NCI-H1436 treated with DMSO at 0.1 percent for 48 hours (cell line): ENCODE measurements at places on chromosomes 3 and 15.

DNA sequence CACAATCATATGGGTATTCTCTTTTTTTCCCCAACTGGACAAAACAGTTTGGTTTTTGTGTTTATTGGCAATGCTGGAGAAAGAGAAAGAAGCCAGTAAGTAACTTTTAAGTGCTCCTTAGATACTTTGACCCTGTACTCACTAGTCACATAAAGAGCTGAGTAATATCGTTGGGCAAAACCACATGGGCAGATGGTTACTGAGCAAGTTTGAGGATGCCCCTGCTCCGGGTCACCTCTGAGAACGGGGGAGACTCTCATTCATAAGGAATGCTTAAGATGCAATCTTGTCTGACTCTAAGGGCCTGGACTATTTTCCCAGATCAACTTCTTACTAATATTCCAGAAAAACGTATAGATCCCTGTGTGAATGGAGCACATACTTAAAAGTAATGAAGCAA is 106.4 kb upstream of the SLC2A2 start:
- DNase-seq = no peak

DNA sequence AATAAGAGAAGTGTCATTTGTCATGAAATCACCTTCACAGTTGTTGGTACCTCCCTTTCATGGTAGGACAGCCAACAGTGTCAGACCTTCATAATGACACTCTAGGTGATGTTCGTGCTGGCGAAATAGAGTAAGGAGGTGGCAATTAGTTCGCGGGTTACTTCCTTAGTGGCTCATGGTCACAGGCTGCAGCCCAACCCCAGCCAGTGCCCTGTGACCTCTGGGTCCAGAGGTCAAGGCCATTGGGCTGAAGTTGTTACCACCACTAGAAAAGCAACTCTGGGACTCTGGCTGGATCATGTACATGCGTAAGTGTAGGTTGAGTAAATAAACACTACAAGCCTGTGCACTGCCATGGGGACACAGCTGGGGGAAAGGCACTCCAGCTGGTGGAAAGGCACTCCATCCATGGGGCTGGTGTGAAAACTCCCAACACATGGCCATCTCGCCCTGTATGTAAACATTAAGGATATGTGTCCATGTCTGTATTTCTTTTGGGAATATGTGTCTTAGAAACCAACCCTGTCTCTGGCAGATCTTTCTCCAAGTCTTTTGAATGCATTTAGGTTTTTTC is 106.7 kb downstream of the RYK start:
- no peak for DNase-seq

DNA sequence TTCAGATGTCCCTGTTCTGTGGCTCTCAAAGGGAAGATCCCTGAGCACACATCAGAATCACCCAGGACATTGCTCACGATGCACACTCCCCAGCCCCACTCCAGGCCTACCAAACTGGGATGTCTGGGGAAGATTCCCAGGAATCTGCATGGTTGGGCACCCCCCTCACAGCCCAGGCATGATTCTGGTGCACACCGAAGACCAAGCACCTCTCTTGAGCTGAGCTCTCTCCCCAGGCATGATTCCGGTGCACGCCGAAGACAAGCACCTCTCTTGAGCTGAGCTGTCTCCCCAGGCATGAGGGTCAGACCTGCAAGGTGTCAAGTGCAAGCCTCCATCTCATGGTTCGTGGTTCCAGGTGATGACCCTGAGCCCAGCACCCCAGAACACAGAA is 112.2 kb upstream of the MEF2A start:
- no peak for DNase-seq

DNA sequence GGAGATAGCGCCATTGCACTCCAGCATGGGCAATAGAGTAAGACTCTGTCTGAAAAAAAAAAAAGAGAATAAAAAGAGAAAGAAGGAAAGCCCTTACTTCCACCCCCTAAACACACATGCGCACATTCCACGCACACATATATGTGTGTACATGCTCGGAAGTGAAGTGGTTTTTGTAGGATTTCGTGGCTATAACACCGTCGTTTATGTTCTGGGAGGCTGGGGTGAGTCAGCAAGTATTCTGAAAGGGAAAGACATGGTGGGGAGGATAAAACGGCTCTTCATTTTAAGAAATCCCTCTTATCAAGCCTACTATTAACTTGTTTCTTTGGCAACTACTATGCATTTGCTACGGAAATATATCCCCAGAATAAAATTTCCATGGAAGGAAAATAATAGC is 422.8 kb upstream of the TBL1XR1 start:
- DNase-seq = no peak

DNA sequence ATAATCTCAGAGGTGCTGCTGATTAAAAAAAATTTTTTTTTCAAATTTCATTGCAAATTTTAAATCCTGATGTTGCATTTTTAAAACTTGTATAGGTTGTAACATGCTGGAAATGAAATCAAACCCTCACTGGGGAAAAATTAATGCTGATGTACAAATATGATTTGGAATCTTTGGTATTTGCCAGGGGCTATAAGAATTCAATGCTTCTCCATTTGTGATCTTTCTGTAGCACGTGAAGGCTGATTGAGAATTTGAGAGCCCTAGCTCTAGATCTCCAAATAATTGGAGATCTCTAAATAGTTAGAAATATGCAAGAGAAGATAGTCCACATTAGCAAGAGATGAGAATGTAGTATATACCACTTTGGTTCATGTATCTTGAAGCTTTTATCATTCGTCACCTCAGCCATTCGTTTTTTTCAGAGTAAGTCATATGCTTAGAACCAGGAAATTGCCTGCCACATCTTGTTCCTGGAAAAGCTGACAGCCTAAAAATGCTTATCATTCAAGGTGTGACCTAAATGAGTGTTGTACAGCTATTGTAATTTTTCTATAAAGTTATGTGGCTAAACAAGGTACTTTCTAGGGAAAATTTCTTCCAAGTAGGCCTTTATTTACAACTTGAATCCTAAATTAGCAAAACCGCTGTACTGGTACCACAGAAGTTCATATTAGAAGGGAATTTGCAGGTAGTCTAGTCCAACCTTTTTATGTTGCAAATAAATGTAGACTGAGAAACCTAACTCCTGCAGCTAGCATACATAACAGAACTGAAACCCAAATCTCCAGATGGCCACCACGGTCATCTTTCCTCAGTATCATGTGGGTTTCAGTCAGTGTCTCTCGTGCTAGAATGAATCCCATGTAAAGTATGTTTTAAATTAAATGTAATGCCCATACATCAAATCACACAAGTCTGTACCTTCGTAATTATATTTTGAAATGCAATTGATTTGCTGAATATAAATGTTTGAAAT is 48.5 kb downstream of the FNDC3B start:
- DNase-seq = no peak

DNA sequence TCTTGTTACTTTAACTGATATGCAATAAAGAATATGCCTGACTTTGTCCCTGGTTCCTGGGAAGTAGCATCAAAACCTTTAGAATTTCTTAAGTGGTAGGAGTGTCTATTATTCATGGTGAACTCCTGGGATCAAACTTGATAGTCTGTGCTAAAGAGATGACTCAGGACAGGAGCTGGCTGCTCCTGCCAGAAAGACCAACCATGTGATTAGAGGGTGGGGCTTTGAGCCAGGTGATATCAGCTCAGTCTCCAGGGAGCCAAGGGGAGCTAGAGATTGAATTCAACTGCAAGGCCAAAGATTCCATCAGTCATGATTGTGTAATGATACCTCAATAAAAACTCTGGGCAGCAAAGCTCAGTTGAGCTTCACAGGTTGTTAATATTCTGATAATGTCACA is 20.6 kb upstream of the TMC3 start:
- DNase-seq = no peak

- DNase-seq = no peak
Measured at GRCh38 chr3:22691407-22691806, 511.7 kb upstream of the UBE2E2 start.

- DNase-seq = no peak
Measured at GRCh38 chr3:172126741-172127140, 87.4 kb downstream of the FNDC3B start.

- no peak for DNase-seq
Measured at GRCh38 chr15:68311859-68312557, 34.5 kb downstream of the FEM1B start.

GRCh38 chr3:101637451-101637850 is 39.5 kb downstream of the ZBTB11 start:
- no peak for DNase-seq

DNA sequence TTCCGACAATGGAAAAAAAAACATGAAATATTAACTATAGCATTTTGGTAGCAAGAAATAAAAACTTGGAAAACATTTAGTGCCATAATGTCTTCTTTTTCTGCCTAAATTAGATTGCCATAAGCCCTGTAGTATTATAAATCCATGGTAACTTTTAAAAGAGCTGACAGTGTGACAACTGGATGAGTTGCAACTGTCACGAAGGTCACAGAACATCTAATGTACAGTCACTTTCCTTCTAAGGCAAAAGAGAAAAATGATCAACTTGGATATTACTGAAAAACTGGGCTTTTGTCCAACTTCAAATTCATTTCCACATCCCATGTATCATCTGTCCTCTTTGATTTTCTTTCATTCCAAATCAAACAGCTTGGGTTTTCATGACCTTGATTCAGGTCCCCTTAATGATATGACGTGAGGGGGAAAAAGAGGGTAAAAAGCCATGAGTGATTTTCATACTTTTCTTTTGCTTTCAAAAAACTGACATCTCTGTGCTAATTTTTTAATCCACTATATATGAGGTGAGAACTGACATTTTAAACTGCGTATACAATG is 602 bp downstream of the CPB1 start:
- DNase-seq = no peak

DNA sequence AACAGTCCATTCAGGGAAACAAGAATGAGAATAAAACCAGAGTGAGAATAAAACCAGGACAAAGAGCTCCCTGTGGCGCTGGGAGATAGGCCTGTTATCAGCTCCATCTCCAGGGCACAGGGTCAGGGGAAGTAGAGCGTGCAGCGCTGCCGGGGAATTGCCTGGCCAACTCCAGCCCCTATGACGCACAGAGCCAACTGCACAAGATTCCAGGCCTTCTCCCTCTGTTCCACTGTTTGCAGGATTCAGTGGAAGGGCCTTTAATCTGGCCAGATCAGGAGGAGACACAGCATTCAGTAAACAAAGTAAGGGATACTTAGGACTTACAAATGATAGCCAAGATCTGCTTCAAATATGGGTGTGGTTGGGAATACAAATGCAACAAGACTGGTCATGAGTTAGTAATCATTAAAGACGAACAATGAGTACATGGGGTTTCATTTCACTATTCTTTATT is 49.4 kb downstream of the ITGB5 start:
- no peak for DNase-seq

DNA sequence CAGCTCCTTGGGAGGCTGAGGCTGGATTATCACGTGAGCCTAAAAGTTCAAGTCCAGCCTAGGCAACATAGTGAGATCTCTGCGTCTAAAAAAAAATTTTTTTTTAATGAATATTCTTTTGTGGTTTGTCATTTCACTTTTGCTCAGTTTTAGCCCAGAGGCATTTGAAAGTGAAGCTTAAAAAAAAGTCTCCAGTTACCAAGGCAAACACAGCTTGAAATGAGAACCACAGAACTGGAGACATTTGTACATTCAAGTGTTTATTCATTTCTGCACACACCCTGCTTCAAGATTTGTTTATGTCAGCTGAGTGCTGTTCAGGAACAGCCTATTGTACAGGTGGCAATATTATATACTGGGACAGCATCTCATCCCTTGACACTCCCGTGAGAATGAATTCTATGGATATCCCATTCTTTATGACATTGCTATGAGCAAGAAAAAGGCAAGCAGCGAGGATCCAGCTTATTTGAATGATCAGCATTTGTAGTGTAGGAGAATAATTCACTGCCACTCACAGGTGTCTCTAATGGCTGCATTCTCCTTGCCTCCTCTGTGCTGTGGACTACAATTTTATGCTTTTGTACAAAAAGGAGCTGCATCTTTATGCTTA is 444.8 kb upstream of the GRM7 start:
- DNase-seq = no peak

DNA sequence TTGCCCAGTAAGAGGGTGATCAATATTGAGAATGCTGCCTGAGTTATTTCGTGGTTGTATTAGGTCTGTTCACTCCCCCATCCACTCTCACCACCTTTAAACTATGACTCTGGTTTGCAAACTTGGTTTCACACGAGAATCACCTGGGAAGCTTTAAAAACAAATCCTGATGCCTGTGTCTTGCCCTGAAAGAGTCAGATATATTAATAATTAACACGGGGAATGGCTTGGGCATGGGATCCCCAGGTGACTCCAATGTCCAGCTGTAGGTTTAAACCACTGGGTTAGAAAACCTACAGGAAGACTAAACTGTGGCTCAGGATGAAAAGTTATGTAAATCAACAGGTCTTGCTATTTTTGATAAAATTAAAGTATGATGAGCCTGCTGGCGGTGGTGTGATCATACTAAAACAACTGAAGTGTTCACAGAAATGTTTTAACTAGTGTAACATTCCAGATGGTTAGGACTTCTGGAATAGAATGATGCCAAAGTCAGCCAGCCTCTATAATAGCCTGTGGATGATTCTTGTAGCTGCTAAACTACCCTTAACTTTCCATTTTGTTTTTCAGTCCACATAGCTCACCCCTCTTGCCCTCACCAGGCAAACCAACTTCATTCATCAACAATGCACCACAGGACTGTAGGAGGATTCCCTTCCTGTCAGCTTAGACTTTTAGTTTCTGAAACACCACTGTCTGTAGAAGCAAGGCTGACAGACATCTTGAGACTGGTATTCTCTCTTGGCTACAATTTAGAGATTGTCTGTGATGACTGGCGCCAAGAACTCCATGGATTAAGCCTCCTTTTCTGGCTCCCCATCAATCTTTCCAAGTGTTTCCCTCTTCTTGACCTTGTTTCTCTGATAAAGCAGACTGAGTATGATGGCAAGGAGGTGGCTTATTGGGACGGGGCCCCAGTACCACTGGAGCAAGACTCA is 119.1 kb upstream of the ADAMTS9 start:
- DNase-seq = no peak

DNA sequence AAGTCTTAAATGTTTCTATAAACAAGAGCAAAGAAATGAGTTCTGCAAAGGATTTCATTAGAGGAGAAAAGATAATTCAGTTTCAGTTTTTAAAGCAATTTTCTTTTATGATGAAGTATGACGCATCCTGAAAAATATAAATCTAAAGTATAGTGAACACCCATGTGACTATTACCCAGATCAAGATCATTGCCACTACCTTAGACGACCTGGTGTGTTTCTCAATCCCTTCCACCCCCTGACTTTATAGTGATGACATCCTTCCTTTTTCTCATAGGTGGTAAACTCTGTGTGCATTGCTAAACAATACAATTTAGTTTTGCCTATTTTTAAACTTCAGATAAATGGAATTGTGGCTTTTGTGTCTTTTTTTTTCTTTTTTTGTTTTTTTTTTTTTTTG is 8.4 kb downstream of the STT3B start:
- DNase-seq = no peak

GRCh38 chr3:71926262-71926600 is 141.3 kb upstream of the PROK2 start:
- DNase-seq = no peak
